ENCODE measurements at places on chromosomes 6 and 20.

- peak; percentile 87 for DNase-seq
These were observed 747 bp upstream of the PTPRA start for GRCh38 chr20:2872459-2873009.

GRCh38 chr6:27478141-27478705 lies 5.3 kb upstream of the ZNF184 start:
- DNase-seq: no peak

GRCh38 chr6:85255661-85256060 lies 194.2 kb upstream of the NT5E start:
- DNase-seq: no peak

- DNase-seq: no peak
These were observed 65.4 kb upstream of the SLC22A16 start for GRCh38 chr6:110541701-110542309.

DNA sequence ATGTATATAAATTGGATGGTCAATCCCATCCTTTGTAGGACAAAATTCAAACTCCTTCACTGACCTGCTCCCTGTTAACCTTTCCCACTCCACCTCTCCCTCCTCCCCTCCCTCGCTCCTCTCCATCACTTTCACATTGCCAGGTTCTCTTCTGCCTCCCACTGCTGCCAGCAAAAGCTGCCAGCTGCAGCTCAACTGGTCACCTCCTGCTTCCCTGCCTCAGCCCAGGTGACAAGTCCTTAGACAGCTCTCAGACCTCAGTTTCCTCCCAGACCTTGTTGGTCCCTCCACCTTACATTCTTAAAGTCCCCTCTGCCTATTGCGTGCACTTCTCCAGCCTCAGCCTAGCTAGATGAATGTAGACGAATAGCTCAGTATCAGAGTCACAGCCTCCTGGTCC lies 23.3 kb upstream of the RTF2 start:
- DNase-seq: no peak

- DNase-seq: no peak
These were observed 9.6 kb downstream of the RIPOR2 start for GRCh38 chr6:24926192-24926591.

DNA sequence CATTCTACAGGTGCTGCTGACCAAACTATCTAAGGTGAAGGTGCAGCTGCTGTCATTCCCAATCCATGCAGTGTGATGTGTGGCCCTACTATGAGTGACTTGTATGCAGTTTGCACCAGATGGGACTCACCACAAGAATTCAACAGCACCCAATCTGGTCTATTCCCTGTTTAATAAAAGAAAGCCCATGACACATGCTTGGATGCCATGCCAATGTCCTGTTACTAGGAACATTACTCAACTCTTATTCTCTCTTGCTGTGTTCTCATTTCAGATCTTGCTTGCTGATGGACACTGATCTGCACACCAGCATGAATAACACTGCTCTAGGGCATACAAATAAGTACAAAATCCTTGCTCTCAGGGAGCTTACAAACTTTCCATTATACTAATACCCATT lies 221.6 kb upstream of the CDYL start:
- DNase-seq: no peak

DNA sequence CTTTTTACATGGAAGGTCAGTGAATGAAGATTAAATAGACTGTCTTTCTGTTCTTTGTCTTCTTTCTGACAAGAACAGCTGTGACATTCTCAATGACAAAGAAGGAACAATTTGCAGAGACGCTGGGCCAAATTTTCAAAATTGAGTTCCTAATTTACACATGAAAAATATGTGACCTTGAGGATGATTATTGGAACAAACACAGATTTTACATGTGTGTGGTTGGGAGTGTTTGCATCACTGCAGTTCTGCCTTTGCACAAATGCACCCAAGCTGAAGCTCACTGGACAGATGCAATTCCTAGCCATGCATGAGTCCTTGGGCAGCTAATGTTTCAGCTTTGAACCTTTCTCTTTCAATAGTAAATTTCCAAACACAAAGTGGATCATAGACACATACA lies 350.8 kb downstream of the QKI start:
- DNase-seq: no peak

- no peak for DNase-seq
These were observed 109.4 kb downstream of the TNFAIP3 start for GRCh38 chr6:137976430-137976829.

- no peak for DNase-seq
These were observed 10.6 kb downstream of the PACSIN1 start for GRCh38 chr6:34476447-34476846.

- DNase-seq: no peak
These were observed 275.7 kb upstream of the STXBP5 start for GRCh38 chr6:146928503-146928902.

GRCh38 chr20:62292108-62292507 lies 10.7 kb upstream of the ADRM1 start:
- DNase-seq: no peak

DNA sequence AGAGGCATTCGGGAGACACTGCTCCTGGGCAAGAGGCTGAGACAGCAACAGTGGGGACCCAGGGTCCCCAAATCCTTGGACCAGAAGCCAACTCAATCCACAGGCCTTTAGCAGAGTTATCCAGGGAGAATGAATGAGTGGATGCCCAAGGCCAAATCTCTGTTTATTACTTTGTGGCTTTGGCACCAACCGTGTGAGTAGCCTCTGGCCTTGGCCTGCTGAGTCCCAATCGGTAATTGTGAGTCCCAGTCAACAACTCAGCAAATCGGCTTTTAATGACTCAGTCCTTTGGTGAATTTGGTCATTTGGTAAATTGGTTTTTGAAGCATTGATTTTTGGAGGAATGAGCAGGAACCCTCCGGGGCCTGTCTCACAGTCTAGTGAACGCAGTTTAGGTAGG lies 29.1 kb upstream of the ECI2 start:
- DNase-seq: no peak

- no peak for DNase-seq
These were observed 1.2 kb downstream of the LINC00237 start for GRCh38 chr20:21104921-21105320.

Measured in activated T-cell treated with anti-CD3 and anti-CD28 coated beads, Interleukin-2, amount 50 U/mL, for 48 hours (primary cell).